ENCODE measurements at places on chromosomes 12 and 14. TPM values are rescaled to one million over a fixed set of nuclear protein-coding genes. Genes with fewer than 3 reads are reported as not detected.
A peak's percentile ranks its signal among the peaks of the same experiment; 100 is the strongest.

DNA sequence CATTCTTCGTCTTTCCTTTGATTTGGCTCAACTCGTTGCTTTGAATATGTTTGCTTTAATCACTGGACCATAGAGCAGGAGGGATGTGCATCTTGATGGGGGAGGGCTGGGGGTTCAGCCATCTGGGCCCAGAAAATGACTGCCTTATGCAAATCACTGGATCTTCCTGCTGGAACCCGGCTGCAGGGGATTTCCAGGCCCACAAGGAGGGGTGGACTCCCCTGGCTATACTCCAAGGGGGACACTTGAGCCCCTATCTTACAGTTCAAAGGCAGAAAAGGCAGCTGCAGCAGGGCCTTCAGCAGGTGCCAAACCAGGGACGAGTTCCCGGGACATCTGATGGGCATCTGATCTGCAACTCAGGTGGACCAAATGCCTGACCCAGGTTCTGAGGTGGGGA lies 122.5 kb downstream of the DICER1 start:
- no peak for DNase-seq

GRCh38 chr12:8907513-8907912 lies 6.8 kb upstream of the PHC1 start:
- no peak for DNase-seq

GRCh38 chr14:55107766-55108554 lies 21.1 kb upstream of the LGALS3 start:
- DNase-seq: peak; percentile 85

DNA sequence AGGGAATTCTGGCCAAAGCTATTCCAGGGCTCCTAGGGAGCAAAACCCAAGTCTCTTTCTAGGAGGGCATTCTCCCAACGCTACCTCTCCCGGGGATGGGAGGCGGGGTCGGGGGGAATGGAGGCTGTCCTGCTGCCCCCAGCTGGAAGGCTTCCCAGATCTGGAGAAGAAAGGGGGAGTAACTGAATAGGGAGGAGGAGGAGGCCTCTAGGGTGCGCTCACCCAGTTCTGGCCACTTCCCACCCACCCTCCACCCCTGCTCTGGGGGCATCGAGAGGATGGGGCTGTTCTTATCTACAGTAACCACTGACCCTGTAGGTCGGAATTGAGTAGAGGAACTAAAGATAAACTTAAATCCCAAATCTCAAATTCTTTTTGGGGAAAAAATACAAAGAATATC lies 579 bp upstream of the RNASE1 start:
- DNase-seq: no peak

GRCh38 chr14:49052521-49052920 lies 533.7 kb downstream of the RPS29 start:
- DNase-seq: no peak

Gene ARMH4
- polyA plus RNA-seq: 0.70 TPM

Gene ASCL1
- not detected for polyA plus RNA-seq

Gene BATF
- polyA plus RNA-seq: not detected
